NCI-H2107 (cell line): ENCODE measurements at places on chromosomes 6 and 20.

GRCh38 chr6:28943557-28944411 is 20.0 kb upstream of the TRIM27 start:
- no peak for DNase-seq

- no peak for DNase-seq
These were observed 52.2 kb downstream of the FAM83B start for GRCh38 chr6:54898767-54899166.

DNA sequence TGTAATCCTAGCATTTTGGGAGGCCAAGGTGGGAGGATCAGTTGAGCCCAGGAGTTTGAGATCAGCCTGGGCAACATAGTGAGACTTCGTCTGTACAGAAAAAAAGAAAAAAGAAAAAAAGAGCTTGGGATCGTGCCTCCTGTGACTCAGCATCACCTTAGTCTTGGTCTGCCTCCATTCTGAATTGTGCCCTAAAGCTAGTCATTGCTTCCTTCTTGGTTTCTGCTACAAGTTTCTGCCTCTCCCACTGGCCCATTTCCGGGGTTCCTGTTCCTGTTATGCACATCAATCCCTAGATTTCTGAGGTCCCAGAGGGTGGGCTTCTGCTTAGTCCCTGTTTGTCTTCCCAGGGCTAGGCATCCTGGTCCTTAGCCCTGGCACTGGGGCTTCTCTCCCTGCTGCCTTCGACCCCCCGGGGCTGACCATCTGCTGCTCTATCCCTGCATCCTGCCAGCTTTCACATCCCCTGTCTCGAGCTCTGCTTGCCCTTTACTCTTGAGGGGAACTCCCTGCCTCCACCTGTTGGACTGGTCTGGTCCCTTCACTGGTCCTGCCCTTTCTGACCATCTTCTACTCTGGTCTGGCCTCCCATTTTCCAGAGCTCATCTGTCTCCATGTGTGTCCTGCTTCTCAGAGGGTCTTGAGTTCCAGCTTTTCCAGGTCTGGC is 77.5 kb upstream of the ESR1 start:
- no peak for DNase-seq

- no peak for DNase-seq
These were observed 70.1 kb downstream of the NRN1 start for GRCh38 chr6:5936631-5937030.

DNA sequence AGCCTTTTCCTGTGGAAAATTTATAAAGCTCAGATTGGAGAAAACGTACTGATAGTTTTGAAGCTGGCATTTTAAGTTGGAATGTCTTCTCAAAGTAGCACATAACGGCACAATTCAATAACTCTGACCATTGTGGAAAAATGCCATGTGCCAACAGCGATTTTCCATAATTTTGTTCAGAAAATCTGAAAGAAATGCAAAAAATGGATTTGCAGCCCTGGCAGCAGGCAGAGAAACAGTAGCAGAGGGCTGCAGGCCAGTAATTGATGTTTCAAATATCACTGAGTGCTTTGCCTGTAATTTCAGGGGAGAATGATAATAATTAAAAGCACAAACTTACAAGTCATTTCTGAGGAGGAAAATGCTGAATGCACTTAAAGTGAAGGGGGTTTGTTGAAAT is 507.4 kb downstream of the MAFB start:
- no peak for DNase-seq

GRCh38 chr6:13573669-13574110 is 711 bp upstream of the SIRT5 start:
- DNase-seq, result no peak

- DNase-seq, result no peak
These were observed 6.0 kb downstream of the LHFPL5 start for GRCh38 chr6:35810971-35811698.

- DNase-seq, result no peak
These were observed 211.6 kb upstream of the ZNF217 start for GRCh38 chr20:53804920-53805894.

DNA sequence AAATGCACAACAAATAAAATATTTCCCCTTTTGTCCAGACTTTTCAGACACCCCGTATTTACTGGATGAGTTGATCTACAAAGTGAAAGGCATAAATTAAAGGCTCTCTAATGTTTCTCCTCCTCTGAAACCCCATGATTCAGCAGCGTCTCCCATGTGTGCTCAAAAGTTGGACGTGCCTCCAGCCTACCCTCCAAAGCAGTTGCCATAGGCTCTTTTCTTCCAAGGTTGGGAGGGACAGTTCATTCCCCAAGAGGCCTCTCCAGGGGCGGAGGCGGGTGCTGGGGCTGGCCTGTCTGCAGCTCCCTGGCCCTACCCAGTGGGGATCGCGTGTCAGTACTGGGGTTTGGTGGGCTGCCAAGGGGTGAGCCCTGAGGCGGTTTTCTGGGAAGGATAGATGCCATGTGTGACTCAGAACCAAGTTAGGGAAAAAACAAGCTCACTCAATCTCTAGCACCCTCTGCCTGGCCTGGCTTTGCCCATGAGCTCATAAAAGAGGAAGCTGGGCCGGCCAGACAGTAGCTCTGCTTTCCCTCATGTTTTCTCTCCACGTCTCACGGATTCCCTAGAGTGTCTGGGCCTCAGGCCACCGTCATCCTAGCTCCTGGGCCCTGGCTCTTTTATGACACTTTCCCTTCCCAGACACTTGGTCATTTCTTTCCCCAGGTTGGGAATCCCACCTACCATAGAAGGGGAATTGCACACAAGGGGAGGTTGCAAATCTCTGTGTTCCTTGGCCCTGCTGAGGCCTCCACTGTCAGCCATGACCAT is 8.0 kb upstream of the IER3 start:
- no peak for DNase-seq

- no peak for DNase-seq
These were observed 198.1 kb upstream of the SGK1 start for GRCh38 chr6:134515986-134516385.

DNA sequence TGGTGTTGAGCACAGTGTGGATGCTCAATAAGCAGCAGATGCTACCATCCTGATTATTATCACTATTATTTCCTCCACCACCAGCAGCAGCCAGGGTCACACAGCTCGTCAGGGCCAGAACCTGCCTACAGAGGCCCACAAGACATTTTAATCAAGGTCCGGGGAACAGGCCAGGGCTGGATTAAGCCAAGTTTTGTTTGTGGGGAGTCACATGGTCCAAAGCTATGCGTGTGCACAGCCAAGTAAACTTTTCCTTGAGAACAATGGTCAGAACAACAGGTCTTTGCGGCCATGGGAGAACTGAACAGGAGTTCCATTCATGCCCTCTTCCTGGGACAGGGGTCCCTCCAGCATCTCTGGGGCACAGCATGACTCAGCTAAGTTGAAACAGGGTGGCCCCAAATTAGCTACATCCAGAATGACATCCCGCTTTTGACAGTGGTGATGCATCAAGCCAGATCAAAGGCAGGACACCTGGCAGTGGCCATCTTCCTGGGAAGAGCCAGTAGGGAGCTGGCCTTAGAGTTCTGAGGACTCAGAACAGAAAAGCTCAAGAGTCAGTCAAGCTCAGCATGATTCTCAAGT is 11.7 kb downstream of the SNTA1 start:
- DNase-seq, result no peak

- DNase-seq, result no peak
These were observed 27.1 kb downstream of the LBP start for GRCh38 chr20:38373231-38373867.

DNA sequence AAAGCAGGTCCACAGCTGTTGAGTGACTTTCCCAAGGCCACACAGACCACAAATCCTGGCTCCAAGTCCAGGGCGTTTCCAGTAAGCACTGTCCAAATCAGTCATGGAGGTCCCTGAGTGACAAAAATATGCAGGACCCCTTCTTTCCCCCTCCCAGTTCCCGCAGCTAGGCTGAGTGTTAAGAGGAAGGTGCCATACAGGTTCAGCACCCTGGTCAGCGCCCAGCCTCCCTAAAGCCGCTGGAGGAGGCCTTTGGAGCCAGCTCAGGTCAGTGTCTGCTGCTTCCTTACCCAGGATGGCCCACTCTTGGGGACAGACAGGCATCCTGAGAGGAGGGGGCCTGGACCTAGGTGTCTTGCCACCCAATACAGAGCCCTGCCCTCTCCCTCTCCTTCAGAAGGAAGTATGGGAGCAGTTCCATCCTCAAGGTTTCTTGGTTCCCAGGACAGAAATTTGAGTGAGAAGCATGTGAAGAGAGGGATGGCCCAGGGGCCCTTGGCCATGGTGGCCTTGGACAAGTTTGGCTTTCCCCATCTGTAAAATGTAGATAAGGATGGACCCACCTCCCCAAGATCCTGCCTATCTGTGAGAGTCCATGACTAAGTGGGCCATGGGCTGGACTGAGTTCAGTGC is 13.2 kb downstream of the TMEM74B start:
- no peak for DNase-seq

DNA sequence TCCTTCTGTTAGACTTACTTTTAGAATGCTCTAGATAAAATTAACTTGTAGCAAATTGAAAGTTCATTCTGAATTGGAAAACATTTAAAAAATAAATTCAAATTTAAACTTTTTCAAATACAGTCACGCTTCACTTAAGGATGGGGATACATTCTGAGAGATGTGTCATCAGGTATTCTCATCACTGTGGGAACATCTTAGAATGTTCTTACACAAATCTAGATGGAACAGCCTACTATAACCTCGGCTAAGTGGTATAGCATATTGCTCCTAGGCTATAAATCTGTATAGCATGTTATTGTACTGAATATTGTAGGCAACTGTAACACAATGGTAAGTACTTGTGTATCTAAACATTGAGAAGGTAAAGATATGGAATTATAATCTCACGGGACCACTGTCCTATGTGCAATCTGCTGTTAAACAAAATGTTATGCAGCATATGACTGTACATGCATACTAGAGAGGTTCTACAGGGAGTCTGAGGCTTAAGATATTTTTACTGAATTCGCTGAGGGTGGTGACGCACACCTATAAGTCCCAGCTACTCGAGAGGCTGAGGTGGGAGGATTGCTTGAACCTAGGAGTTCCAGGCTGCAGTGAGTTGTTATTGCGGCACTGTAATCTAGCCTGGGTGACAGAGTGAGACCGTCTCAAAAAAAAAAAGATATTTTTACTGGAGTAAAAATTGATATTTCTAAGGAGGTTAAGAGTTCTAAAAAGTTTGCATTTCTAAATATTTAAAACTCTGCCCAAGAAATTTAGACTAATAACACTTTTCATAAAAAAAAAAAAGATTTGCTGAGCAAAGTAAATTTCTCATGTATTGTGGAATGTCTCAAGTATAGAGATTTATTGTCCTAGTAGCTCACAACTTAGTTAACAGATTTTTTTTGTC is 87.3 kb upstream of the TULP1 start:
- no peak for DNase-seq

DNA sequence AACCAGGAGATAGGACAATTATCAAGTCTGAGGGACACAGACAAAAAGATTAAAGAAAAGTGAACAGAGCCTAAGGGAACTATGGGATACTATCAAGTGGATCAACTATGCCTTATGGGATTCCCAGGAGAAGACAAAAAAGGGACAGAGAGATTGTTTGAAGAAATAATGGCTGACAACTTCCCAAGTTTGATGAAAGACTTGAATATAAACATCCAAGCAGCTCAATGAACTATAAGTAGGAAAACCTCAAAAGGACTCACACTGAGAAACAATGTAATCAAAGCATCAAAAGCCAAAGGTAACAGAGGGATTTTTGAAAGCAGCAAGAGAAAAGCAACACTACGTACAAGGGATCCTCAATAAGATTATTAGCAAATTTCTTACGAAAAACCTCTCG is 11.0 kb downstream of the ZNF133 start:
- DNase-seq, result no peak

DNA sequence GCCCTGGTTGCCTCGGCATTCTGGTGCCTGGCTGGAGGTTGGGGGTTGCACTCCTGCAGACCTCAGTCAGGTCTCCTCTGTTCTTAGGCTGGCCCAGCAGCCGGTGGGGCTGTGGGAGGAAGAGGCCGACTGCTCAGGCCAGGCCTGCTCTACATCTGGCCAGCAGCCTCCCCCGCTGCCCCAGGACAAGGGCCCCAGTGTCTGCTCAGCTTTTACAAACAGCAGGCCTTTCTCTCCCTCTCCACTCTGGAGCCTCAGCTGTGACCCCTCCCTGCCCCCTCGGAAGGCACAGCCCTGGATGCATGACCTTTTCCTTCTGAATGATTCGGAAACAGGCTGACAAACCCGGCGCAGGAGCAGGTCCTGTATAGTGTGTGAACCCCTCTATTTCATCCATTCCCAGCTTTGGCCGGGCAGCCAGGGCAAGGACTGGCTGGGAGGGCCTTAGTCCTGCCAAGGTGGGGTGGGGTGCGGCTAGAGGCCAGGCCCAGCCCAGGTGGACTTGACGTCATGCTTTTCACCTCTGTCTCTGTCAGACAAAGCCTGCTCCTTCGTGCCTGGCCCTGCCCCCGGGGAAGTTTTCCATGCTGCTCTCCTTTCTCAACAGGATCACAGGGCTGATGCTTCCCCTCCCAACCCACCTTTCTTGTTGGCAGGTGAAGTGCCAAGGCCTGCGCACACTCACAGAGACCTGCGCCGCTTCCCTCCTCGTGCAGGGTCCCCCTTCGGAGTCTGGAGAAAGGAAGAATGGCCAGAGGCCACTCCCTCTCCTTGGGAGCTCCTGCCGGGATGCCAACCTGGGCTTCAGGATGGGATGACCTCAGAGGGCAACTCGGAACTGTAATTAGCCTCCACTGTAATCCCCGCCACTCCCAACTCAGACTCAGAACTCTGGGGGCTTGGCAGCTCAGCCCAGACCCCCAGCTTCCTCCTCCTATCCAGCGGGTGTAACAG is 10.1 kb upstream of the ITPR3 start:
- no peak for DNase-seq

GRCh38 chr6:44176130-44176761 is 17.6 kb downstream of the CAPN11 start:
- no peak for DNase-seq

GRCh38 chr20:60867589-60867988 is 384.5 kb upstream of the CDH4 start:
- DNase-seq, result no peak

DNA sequence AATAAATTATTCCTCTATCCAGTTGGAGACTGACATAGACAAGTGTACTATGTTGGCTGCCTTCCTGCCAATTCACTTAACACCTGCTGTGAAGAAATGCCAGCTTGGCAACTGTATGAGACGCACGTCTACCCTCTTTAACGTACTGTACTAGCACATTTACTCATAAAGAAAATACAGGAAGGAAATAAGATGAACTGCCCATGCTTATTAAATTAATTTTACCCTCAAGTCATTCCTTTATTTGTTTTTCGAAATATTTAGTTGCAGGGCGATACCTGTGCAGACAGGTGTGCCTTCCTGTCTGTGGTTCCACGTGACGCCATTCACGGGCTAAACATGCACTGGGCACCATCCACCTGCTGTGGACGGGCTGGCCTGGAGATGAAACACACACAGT is 52.0 kb downstream of the PSMG4 start:
- DNase-seq, result no peak

DNA sequence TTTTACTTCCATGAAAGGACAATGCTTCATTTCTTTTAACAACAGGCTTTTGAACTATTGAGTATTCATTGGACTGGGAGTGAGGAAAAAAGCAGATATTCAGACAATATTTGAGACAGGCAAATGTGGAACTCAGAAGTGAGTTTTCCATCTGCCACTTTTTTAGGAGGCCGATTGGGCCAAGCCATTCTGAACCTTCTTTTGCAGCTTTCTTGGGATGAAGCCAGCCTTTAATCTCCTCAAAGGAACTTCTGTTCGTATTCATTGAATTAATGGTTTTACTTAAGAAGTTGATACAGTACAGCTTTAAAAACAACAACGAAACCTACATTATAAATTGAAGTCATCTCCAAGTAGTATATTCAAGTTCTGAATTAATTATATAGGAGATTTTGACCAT is 187.1 kb upstream of the RNF217 start:
- no peak for DNase-seq
